Activated gamma-delta T cell treated with anti-CD3 and anti-CD28 coated beads, Interleukin-2, amount 50 U/mL, for 16 hours (primary cell): ENCODE measurements at places on chromosomes 1 and 21.

DNA sequence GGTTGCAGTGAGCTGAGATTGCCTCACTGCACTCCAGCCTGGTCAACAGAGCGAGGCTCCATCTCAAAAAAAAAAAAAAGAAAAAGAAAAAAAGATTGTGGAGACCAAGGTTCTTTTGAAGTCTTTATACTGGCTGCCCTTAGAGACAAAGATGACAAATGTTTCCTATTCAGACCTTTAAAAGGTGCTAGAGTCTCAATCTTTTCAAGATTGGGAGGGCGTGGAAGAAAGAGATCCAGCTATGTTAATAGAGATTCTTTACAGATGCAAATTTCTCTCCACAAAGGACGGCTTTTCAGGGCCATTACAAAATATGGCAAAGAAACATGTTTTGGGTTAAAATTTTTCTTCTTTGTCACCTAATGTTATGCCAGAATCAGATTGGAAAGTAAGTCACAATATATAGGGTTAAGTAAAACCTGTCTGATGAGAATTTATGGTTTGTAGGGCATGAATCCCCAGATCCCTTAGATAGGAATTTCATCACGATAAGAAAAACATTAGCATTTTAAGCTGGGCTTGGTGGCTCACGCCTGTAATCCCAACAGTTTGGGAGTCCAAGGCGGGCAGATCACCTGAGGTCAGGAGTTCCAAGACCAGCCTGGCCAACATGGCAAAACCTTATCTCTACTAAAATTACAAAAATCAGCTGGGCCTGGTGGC, 13.0 kb upstream of the MORC3 start:
- no peak for DNase-seq

GRCh38 chr1:25906644-25907300, 553 bp upstream of the STMN1 start:
- no peak for DNase-seq

- DNase-seq: no peak
Observed at GRCh38 chr1:206464456-206464964, 5.8 kb upstream of the IKBKE start.

DNA sequence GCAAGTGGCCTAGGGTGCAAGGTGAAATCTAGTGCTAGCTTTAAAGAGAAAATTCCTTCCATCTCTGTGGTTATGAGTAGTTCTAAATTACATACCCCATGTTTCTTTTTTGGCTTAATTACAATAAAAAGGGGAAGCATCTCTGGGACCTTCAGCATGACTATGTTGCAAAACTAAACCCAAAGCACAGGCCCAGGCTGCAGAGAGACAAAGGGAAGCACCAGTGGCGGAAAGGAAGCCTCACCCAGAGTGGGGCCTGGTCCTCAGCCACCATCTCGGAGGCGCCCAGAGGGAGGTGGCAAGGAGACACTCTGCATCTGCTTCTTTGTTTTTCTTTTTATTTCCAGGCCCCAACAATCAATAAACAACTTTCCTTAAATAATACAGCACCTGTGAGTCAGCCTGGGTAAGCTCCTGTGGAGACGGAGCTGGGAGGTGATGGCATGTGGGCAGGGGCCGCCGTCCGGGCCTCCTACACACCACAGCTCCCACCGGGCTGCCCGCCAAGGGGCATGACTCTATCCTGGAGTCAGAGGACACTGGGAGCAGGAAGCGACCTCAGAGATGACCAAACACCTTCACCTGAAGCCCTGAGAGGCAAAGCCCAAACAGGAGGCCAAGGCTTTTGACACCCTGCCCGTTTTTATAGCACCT, 21.7 kb downstream of the ITPKB start:
- no peak for DNase-seq

GRCh38 chr1:74679811-74680210, 6.2 kb upstream of the ERICH3 start:
- DNase-seq: no peak

- DNase-seq: no peak
Observed at GRCh38 chr1:40703316-40703715, 11.8 kb downstream of the NFYC start.

DNA sequence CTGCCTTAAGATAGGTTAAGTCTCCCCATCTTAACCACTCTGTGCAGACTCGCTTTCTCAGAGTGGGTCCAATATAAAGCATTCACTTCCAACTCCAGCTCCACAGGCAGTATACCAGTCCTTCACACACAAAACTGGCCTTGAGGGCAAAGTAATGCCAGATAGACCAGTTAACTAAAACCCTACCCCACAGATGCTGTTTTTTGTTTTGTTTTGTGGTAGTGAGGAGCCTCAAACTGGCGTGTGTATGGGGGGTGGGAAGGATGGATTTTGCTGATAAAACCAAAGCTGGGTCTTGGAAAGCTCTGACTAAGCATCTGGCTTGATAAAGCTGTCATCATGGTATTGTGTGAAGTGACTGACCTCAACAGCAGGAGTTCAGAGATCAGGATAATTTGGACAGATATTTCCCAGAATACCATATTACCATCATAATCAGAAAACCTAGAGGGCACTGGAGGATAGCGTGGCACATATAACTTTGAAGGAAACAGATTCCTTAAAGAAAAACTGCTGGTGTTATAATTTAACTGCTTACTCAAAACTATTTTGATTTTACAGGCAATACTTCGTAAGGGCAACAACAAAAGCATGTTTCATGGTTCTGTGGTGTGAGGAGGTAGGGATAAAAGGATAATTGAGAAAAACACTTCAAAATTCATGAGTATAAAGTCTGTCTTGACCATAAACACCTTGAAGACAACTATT, 29.6 kb upstream of the CPLANE2 start:
- DNase-seq: no peak

DNA sequence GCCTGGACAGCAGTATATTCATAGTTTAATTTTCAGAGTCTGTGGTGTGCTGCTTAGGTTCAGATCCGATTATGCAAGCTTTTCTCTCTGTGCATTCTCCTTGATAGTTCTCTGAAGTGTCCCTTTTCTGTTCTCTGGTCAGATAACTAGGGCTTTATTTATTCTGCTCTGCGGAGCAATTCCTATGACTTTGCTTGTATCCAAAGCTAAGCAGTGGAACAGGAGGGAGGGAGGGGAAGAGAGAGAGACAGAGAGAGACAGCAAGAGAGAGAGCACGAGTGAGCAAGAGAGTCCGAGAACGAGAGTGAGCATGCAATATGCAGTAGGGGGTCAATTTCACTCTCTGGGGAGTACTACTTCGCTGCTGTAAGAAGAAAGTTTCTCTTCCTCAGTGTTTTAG, 113.3 kb downstream of the XPR1 start:
- DNase-seq: no peak
